ENCODE measurements at places on chromosomes 2 and 18. TPM values are rescaled to one million over a fixed set of nuclear protein-coding genes. Genes with fewer than 3 reads are reported as not detected.

Gene L3MBTL4
- total RNA-seq, result 3.5 TPM

- no peak for DNase-seq
Measured at GRCh38 chr2:64371727-64372126, 82.2 kb upstream of the LGALSL start.

GRCh38 chr2:215677481-215677880, 241.6 kb upstream of the FN1 start:
- DNase-seq, result no peak

DNA sequence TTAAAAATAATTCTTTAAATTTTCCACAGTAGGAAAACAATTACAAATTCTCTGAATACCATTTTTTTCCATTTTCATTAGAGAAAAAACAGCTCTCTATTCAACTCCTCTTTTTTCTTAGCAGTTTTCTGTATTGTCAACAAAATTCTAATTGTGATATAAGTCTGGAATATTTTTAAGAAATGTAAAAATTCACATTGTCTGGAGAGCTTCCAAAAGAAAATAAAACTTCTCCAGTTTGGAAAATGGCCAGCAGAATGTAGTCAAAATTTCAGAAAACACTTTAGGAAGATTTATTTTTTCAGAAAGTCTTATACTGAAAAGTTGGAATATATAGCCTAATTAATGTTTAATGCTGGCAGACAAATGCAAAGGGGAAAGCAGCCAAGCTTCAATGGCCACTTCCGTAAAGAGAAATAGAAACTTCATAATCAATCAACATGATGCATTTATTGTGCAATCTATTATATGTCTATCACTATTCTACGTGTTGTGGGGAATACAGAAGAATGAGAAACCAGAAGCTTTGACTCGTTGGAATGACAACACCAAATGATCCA, 733.2 kb upstream of the PKDCC start:
- no peak for DNase-seq

GRCh38 chr2:27209621-27210401, 2.0 kb upstream of the ATRAID start:
- no peak for DNase-seq

Gene HOXD13
- not detected for total RNA-seq
